NCI-H82 (cell line): ENCODE measurements at places on chromosomes 3 and 15.

DNA sequence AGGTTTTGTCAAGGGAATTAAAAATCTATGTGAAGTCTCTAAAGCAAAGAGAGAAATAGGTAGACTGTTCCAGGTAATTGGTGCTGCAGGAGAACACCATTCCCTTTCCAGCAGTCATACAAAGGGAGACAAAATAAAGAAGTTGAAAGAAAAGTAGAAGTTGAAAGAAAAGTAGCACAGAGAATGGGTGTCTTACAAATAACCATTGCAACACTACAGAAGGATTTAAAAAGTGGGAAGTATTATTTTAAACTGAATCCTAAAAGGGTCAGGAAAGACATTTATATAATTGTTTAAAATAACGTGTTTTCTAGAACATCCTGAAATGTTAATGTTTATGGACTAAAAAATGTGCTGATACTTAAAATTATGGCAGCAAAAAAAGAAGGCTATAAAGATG, 223.8 kb downstream of the RSRC1 start:
- DNase-seq = no peak

GRCh38 chr3:72288955-72289691, 504.2 kb upstream of the PROK2 start:
- peak; percentile 91 for DNase-seq

GRCh38 chr3:43707266-43707665, 16.5 kb downstream of the ABHD5 start:
- DNase-seq = no peak

DNA sequence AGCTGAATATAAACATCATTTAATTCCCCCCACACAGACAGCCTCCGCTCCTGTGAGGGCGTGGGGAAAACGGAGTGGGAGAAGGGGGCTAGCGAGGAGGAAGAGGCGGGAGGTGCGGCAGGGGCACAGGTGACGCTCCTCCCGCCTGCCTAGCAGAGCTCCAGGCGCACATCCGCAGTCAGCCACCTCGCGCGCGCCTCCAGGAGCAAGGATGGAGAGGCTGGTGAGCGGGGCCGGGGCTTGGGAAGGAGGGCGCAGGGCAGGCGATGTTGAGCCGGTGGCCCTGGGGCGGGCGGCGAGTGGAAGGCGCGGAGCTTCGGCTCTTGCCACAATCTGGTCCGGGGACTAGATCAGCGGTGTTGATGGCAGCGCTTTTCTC, at the start of gene CD200:
TSS of gene CD200 (plus strand) at position 155 of the 379 bp plus-strand sequence. CDS start at position 212, 57 bp downstream.
- peak; percentile 84 for DNase-seq

GRCh38 chr3:136385457-136385856, 135.3 kb downstream of the PCCB start:
- no peak for DNase-seq

DNA sequence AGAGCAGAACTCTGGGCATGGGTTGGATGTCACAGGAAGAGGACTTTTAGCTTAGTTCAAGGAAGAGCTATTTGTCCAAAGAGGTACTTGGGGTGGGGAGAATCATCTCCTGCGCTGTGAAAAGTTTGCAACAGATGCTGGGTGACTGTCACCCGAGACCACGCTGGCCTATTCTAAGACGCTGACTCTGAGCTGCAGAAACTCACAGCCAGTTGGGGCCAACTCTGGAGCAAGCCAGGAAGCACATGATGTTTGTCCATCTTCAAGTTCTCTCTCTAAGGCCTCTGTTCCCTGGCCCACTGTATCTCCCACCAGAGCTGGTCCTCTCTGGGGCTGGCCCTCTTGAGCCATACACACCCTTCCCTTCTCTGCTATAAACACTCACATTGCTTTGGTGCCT, 17.9 kb upstream of the CDCP1 start:
- no peak for DNase-seq

GRCh38 chr3:168312984-168313383, 217.3 kb upstream of the GOLIM4 start:
- DNase-seq = peak; percentile 88

DNA sequence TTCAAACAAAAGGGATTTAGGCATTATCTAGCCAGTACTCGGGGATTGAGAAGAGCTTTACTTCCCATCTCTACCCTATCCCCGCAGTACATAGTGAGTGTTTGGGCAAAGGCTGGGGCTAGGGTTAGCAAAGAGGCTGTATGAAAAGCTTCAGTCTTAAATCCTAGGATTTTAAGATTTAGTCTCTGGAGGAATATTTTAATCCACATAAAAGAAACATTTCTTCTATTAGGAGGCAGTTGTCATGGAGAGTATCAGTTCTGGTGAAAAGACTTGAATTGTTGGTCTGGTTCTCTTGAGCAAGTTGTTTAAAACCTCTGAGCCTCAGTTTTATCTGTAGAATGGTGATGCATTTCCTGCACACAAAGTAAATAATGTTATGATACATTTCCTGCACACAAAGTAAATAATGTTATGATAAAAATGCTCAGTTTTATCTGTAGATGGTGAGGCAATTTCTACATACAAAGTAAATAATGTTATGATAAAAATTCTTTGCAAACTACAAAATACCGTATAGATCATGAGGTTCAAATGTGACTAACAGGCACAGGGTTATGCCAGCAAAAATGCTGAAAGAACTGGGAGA, 53.9 kb upstream of the ZBED2 start:
- peak; percentile 18 for DNase-seq

DNA sequence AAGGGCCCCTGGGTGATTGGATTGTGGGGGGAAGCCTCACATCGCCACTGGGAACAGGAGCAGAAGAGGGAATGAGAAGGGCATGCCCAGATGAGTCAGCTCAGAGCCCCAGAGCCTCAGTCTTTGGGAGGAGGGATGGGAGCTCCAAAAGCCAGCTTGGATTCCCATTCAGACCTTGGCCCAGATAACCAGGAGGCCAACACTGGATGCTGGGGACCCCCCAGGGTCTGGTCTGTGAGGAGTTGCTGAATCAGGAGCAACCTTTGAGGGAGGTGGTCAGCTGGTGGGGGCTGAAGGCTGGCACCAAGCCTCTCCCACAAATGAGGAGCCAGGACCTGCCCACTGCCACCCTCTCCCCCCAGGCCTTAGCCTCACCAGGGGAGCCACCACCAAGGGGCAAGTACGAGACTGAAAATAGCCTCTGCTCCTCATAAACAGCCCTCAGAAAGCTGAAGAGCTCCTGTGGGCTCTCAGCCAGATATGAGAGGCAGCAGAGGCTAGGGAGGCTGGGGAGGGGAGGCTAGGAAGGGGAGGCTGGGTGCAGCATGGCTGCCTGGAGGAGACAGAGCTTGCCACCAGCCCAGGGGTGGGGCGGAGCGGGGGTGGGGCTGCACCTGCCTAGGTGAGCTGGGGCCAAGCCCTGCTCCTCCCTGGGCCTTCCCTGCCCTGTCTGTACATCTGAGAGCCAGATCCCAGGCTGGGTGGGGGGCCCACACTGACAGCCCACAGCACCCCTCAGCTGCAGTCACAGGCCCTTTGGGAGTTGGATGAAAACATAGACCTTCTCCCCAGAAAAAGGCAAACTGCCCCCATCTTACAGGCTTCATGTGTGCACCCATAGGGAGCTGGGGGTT, 99.8 kb downstream of the SEC22A start:
- no peak for DNase-seq

- DNase-seq = no peak
These were observed 1.2 kb upstream of the DAZL start for GRCh38 chr3:16606398-16606797.

DNA sequence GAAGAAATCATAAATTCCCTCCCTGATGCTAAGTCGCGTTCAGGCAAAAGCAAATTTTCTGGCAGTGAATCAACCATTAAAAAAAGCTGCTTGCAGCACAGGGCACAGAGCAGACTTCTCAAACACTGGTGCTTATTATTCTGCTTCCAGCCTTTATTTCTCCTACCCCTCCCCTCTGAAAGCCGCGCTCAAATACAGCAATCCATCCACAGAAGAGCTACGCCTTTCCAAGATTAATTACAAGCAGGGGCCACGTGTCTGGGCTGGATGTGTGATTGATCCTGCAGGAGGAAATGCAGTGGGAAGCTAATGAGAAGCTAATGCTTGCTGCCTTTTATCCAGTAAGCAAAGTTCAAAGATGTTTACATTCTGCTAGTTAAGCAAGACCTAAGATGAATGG, 134.9 kb upstream of the TOPAZ1 start:
- DNase-seq = peak; percentile 58

DNA sequence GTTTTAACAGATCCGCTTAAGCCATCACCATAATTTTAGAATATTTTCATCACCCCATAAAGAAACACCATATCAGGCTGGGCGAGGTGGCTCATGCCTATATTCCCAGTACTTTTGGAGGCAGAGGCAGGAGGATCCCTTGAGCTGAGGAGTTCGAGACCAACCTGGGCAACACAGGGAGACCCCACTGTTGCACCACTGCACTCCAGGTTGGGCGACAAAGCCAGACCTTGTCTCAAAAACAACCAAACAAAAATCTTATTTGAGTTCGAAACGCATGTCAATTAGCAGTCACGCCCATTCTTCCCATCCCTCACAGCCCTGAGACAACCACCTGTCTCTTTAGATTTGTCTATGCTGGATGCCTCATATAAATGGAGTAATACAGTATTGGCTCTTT, 119.9 kb downstream of the KLF13 start:
- no peak for DNase-seq

- DNase-seq = peak; percentile 46
These were observed 253.8 kb upstream of the ARL6 start for GRCh38 chr3:97510795-97511194.

GRCh38 chr3:71310359-71310979, 273.1 kb downstream of the FOXP1 start:
- peak; percentile 6 for DNase-seq
